ENCODE measurements at places on chromosomes 3 and 15.

DNA sequence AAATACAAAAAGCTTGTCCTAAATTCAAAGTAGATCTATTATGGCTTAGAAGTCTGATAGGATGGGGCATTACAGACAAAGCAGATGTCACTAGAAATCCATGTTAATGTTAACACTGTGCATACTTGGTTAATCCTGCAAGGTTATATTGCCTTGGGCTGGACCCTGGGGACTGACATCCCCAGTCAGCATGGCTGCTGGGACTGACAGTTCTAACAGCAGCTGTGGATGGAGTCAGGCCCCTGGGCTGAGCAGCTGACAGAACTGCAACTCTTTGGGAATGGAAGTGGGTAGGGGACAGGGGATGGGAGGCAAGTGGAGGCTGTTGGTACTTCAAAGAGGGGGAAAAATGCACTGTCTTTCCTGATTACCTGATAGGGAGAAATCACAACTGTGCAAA is 7.5 kb downstream of the P2RY1 start:
- H3K27me3 ChIP-seq = peaks cover 9% of the 10 kb centered on the region
- no peaks in the 10 kb centered on the region for H3K4me1 ChIP-seq
- no peak for DNase-seq

DNA sequence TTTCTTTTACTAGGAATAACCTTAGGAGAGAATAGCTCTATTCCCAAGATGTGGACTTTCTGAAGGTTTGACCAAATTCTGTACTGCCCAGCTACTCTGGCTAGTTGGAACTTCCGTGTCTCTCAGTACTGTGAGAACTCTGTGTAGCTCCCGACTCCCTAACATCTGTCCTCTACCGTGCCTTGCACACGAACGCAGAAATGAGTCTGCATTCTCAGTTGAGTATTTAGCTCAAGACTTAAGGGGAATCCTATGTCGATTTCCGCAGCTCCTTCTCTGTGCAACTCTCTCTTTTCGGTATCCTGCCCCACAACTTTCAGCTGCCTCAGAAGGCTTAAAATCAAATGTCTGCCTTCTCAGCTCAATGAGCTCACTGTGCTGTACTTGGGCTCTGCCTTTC is 86.7 kb upstream of the EPHB3 start:
- peaks cover 8% of the 10 kb centered on the region for H3K36me3 ChIP-seq
- no peak overlapping the region for H3K4me3 ChIP-seq
- H3K4me1 ChIP-seq = peaks cover 9% of the 10 kb centered on the region
- H3K27me3 ChIP-seq = peaks cover 46% of the 10 kb centered on the region
- no peak for DNase-seq

DNA sequence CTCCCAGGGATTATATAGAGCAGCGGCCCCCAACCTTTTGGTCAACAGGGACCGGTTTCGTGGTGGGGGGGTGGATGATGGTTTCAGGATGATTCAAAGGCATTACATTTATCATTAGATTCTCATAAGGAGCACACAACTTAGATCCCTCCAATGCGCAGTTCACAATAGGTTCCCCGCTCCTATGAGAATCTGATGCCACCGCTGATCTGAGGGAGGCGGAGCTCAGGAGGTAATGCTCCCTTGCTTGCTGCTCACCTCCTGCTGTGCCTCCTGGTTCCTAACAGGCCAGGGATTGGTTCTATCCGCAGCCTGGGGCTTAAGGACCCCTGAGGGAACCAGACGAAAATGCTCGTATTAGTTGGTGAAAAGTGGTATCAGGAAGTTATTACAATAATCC is 1.3 kb upstream of the HACD2 start:
- peaks cover 13% of the 10 kb centered on the region for H3K4me1 ChIP-seq
- no peak overlapping the region for H3K27ac ChIP-seq
- no peaks in the 10 kb centered on the region for H3K36me3 ChIP-seq

DNA sequence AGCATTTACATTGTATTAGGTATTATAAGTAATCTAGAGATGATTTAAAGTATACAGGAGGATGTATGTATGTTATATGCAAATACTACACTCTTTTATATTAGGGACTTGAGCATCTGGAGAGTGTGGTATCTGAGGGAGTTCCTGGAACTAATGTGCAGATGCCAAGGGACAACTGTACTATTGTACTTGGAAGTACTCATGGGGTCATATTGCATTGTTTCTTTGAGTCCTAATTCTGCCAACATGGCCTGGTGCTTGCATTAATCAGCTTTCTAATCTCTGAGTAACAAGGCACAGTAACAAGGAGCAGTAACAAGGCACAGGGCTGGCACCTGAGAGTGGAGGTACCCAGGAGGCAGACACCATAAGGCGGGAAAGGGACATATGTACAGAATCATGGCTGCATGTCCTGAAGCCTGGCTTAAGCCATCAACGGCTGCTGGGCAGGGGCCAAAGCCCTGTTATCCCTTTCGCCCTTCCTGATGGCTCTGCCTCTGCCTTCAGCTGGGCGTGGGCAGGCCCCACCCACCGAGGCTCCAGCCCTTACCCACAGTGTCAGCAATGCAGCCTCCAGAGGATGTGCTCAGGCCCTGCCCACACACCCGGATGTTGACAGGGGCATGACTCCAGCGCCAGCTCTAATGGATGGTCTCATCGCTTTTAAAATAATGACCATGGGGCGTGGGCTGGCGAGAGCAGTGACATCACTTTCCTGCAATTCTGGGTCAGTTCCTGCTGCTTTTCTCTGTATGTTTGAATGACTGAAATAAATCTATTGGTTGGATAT is 22.9 kb downstream of the CEMIP start:
- no peak overlapping the region for H3K27ac ChIP-seq
- H3K4me3 ChIP-seq = no peak overlapping the region
- no peak for DNase-seq
- H3K27me3 ChIP-seq = peaks cover 15% of the 10 kb centered on the region

DNA sequence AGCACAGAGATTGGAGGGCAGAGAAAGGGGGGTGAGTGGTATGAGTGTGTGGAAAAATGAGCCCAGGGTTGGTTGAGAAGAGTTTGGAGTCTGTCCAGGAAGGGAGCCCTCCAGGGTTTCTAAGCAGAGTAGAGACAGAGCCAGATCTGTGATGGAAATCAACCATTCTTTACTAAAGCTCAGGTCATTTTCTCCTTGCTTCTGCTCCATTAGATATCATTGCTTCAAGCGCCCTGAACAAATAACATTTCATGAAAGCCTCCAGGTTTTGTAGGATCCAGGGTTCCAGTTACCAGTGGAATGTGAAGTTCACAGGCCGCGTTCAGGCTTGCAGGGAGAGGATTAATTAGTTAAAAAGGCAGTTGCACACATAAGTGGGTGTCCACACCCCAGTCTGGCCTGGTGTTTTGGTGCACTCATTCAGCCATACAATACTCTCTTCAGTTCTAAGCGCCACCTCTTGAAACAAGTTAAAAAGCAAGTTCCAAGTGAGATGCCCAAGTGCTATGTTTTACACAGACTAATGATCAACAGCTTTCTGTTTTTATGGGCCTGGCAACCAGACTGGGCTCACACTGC is 16.4 kb upstream of the BOC start:
- DNase-seq = no peak
- peaks cover 4% of the 10 kb centered on the region for H3K36me3 ChIP-seq
- H3K4me3 ChIP-seq = no peak overlapping the region
- H3K27me3 ChIP-seq = peaks cover 22% of the 10 kb centered on the region
